MG63 (cell line): ENCODE measurements at places on chromosomes 1 and 21. TPM values are rescaled to one million over a fixed set of nuclear protein-coding genes. Genes with fewer than 3 reads are reported as not detected.

The S100A7 gene
- not detected in 2 replicates for total RNA-seq

The RNU1-4 gene
- total RNA-seq, result not detected in 2 replicates

The AQP10 gene
- not detected in 2 replicates for total RNA-seq

The LORICRIN gene
- total RNA-seq, result not detected in 2 replicates

GRCh38 chr1:23667411-23667810 is 24.2 kb upstream of the RPL11 start:
- DNase-seq, result no peak

GRCh38 chr1:112114540-112114939 is 125.1 kb upstream of the KCND3 start:
- peak; percentile 13 for DNase-seq

DNA sequence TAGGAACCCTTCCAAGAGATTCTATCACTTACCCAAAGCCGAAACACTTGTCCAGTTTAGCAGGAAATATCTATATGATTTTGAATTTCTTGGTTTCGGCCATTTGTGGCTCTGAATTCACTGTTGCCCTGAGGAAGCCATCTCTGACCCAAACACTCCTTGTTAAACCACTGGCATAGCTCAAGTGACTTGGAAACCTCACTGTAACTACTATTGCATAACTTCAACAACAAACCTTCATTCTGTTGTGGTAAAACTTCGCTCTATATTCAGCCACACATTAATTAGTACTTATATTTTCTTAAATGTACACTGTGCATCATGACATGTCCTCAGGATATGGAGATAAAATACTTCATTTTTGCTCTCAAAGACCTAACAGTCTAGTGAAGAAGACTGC is 63.2 kb downstream of the ST6GALNAC3 start:
- no peak for DNase-seq

GRCh38 chr1:55669293-55669692 is 454.1 kb upstream of the USP24 start:
- no peak for DNase-seq

DNA sequence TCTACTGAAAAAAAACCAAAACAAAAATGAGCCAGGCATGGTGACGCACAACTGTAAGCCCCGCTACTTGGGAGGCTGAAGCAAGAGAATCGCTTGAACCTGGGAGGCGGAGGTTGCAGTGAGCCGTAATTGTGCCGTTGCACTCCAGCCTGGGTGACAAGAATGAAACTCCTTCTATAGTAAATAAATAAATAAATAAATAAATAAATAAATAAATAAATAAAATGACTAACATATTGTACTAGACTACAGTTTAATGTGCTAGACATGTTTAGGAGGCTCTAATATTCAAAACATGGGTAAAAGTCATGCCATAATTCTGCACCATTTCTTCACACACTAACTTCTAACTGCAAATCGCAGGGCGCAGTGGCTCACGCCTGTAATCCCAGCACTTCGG is 33.3 kb upstream of the ERO1B start:
- no peak for DNase-seq

DNA sequence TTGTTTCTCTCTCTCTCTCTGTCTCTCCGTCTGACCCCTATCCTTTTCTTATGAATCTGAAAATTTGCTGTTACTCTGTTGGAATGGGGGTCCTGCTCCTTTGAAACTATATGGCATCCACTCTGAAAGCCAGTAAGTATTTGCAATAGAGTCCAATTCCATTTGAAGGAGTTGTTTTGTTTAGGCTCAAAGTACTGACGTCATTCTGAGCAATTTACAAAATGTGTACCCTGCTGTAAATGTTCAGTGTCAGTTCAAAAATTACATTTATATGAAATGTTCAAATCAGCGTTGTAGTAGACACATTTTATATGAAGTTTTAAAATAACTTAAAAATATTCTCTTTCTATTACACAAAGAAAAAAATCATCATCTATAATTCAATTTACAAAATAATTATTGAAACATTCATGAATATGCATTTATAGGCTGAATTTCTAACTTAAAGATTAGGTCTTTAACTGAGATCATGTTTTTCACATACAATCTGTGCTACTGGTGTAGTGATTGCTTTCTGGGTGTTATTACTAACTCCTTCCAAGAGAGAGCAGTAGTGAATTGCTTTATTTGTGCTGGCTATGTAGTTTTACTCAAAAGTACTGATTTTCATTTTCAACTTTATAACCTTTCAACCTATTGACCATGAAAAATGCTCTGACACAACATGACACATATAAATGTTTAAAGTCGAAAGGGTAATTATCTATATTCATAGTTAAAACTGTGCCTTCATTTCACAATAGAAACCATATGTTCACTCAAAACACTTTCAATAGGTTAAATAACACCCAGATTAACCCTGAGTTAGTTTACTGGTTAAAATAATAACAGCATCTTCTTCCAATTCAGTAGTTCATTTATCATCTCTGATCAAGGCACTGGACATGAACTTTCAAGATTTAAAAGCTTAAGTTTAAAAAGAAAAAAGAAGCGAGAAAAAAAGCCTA is 253.1 kb upstream of the ADGRL4 start:
- DNase-seq, result no peak

DNA sequence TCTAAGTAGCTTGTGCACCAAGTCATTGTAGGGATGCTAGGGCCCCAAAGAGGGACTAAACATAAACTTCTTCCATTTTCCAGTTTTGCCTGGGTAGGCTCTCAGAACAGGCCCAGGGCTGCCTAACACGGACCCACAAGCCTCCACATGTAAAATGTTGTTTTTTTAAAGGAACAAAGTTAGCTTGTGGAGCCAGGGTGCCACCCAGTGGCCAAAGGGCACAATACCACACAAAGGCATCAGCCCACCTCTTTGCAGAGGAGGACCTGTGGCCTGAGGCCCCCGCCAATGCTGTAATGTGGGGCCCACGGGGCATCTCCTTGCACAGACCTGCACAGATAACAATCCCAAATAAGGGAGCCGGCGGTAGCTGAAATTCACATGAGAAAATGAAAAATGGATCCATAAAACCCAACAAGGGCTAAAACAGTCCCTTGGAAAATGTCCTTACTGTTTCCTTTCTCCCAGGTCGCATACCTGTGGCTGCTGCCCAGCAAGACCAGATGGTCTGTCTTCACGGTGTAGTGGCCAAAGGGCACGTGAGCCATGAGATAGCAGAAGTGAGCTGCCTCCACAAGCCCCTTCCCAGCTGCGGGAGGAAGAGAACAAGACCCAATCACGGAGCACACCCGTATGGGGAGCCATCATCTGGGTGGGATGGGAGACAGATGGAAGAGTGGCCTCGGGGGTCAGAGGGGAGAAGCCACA is 23.8 kb downstream of the SEC16B start:
- DNase-seq, result peak; percentile 48

DNA sequence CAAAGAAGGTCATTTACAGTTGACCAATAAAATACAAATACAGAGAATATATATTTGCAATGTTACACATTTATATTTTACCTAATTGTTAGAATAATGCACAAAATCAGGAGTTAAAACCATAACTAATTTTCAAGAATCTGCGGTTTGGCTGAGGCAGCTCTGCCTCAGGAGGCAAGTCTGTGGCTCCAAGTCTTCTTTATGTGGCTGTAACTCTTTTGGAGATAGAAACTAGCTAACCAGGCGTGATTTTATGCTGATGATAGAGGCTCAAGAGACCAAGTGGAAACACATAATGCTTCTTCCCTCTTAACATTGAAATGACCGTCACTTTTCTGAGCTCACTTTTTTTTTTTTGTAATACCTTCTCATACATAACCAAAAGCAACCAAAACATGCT is 744.7 kb upstream of the CXADR start:
- DNase-seq, result no peak

GRCh38 chr21:38729754-38730379 is 75.9 kb upstream of the ETS2 start:
- DNase-seq, result no peak

GRCh38 chr1:7106442-7107108 is 321.3 kb downstream of the CAMTA1 start:
- no peak for DNase-seq

DNA sequence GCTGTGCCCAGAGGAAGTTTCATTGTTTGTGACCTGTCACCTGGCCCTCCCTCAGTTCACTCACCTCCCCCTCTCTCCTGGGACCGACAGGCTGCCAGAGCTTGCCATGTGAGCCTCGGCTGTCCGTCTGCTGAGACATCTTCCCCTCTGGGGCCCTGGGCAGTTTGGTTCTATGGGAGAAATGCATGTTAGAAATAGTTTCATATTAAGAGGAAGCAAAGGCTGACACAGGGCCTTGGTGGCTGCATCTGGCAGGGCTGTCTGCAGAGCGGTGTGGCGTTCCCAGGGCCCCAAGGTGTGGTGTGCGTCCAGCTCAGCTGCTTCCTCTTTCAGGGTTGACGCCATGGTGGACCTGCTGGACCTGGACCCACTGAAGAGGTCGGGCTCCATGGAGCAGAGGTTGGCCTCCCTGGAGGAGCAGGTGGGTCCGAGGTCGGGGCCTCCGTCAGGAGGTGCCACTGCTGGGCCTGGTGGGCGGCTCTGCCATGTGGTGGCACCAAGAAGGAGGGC is 31.9 kb upstream of the LRRC3 start:
- DNase-seq, result no peak

DNA sequence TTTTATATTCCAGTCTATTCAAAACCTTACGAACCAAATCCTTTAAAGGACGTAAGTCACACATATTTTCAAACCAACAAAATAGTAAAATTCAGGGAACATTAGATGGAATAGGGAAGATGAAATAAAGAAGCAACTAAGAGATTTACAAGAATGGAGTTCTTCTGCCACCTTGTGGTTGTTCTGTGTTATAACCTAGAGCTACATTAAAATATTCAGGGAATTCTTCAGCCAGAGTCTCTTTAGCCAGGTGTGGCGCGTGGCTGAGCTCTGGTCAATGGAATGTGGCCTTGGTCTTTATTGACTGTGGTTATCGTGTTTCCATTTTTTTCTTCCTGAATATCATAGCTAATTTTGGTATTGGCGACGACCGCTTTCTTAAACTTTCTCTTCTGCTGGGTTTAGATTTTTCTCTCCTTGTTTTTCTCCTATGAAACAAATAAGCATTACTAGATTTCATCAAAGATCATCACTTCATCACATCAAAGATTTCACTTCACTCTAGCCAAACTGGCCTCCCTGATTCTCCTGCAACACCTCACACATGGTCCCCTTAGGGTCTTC is 221.3 kb downstream of the MRPL39 start:
- peak; percentile 9 for DNase-seq

- DNase-seq, result peak; percentile 86
Observed at GRCh38 chr1:38123356-38124135, 77.0 kb upstream of the POU3F1 start.

DNA sequence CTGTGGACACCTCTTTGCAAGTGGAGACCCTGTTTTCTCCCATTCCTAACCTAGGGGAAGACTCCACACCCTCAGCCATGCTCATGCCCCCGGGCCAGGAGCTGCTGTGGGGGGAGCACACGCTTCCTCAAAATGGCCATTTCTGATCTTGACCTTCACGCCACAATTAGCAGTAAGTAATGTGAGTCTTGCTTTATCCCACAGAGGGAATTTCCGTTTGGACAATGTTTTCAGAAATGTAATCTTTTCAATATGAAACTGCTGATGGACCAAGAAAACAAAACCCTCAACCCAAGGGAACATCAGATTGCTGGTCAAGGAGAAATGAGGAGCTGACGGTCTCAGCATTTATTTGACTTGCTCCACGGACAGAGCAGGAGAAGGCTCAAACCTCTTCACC is 8.3 kb upstream of the KCNE1 start:
- no peak for DNase-seq

DNA sequence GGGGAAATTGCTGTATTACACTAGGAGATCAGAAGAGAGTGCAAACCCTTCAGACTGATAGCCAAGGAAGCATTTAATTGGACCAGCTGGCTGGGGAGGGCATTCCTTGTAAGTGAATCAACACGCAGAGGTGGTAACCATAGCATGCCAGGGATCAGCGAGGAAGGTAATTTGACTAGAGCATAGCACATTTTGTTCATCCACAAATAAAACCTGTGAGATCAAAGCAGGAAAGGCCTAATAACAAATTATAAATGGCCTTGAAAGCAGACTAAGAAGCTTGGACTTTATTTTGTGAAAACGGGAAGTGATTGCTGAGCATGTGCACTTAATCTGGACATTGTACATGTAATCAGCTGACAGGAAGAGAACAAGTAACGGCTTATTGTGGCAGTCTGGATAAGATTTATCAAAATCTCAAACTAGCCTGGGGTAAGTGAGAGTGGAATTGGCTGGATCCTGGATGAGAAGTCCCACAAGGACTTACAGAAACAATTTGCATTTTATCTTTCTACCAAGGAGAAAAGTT is 11.7 kb upstream of the CD55 start:
- peak; percentile 81 for DNase-seq

- peak; percentile 62 for DNase-seq
Observed at GRCh38 chr1:30704765-30705509, 18.4 kb downstream of the MATN1 start.

- DNase-seq, result peak; percentile 5
Observed at GRCh38 chr1:64663668-64664067, 81.2 kb upstream of the RAVER2 start.

GRCh38 chr1:11426617-11427016 is 52.3 kb upstream of the DISP3 start:
- DNase-seq, result no peak

- DNase-seq, result no peak
Observed at GRCh38 chr21:42514883-42515228, 1.2 kb downstream of the SLC37A1 start.

GRCh38 chr1:180626711-180627110 is 5.1 kb upstream of the XPR1 start:
- DNase-seq, result no peak
